ENCODE measurements at places on chromosomes 1 and 21.
A peak's percentile ranks its signal among the peaks of the same experiment; 100 is the strongest.

GRCh38 chr21:36849461-36850105, 116.9 kb downstream of the HLCS start:
- no peak for DNase-seq

GRCh38 chr21:17818186-17819113, 706 bp downstream of the C21orf91 start:
- DNase-seq: peak; percentile 17

DNA sequence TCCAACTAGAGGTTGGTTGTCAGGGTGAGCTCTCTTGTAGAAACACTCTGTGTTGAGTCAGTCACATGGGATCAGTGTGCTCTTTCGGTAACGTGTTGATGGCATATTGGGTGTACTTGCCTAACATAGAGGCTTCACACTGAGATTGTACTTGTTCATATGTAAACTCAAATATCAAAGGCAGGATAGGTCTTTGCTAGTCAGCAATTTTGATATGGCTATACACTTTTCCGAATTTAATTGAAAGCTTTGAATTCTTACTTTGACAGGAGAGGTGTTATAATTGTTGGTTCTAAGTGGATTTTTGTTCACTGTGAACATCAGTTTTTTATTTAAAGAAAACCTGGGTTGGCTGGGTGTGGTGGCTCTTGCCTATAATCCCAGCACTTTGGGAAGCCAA, 16.4 kb upstream of the TGFB2 start:
- no peak for DNase-seq

- DNase-seq: no peak
Observed at GRCh38 chr1:31912839-31913239, 25.3 kb downstream of the PTP4A2 start.

- no peak for DNase-seq
Observed at GRCh38 chr1:59413327-59413720, 116.4 kb downstream of the FGGY start.

DNA sequence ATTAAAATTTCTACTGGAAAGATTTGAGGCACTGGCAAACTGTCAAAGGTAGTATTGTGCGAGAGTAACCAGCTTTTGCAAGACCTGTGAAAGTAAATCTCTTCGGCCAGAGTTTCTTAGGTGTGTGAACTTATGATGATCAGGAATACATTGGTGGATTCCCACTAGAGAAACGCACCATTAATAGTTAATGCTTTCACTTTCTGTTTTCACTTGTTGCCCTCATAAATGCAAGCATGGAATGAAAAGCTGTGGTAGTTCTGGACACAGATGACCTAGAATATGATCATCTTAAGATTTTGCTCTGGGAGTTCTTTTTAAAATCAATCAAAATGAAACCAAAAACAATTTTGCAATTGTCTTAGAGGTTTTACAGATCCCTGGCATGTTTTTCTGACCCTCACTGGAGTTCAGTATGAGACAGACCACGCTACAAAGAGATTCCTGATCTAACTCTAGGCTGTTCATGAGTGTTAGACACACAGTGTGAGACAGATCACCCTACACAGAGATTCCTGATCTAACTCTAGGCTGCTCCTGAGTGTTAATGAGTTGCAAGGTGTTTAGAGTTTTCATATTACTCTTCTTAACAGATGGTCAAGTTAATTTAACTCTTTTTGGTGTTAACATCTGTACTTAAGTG, 98.8 kb downstream of the SDCCAG8 start:
- no peak for DNase-seq

DNA sequence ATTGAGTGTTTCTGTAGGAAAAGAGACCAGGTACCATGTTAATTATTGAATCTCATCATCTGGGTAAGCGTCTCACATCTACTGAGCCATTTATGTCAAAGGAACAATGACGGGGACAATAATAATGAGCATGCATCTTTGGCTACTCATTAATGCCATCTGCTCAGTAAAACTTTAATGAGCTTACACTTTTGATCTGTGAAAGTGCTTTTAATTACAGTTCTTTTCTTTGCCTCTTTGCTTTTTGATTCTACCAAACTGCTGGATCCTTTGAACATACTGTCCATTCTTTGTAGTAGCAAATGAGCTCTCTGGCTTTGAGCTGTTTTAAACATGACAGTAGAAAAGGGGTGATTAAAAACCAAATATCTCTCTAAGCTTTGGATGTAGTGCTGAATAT, 181.2 kb upstream of the IVNS1ABP start:
- no peak for DNase-seq

DNA sequence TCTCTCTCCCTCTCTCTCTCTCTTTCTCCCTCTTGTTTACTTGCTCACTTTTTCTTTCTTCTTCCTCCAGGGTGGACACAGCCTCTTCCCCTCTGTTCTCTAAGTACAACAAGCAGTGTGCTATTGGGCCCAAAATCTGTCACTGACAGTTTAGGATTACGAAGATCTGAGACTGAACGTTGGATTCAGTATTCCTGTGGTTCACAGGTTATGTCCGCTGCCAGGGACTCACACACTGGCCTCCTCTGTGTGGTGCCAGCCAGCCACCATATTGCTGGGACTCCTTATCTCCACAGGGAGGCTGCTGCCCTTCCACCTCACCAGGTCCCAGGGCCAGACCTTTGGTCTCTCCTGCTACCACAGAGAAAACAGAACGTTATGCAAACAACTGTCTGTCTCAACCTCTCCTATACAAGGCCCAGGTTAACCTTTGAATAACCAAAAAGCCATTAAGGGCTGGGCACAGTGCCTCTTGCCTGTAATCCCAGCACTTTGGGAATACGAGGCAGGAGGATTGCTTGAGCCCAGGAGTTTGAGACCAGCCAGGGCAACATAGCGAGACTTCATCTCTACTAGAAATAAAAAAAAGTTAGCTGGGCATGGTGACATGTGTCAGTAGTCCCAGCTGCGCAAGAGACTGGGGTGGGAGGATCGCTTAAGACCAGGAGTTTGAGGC, 171.9 kb upstream of the RAB4A start:
- no peak for DNase-seq

GRCh38 chr1:179925922-179926849, 28.4 kb upstream of the CEP350 start:
- DNase-seq: no peak

- no peak for DNase-seq
Observed at GRCh38 chr1:160656737-160657136, 9.9 kb upstream of the SLAMF1 start.

GRCh38 chr1:201682964-201683363, 144.0 kb downstream of the NAV1 start:
- DNase-seq: no peak

DNA sequence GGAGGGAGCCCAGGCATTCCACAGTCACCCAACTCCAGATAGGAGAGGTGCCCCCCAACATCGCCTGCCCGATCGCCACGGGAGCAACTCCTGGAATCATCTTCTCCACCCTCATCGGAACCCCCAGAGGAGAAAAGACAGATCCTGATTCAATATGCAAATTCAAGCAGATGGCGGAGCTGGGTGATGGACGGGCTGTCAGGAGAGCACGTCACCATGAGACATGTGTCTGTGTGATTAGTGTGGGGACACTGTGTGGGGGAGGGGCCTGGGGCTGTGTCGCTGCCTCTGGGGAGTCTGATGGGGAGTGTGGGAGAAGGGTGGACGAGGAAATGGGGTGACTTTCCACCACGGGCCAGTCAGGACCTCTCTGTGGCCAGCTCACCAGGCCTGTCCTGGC, 90.2 kb upstream of the CSF3R start:
- no peak for DNase-seq

GRCh38 chr1:61187352-61188086, 105.2 kb downstream of the NFIA start:
- no peak for DNase-seq

- no peak for DNase-seq
Observed at GRCh38 chr1:113452921-113453770, 62.8 kb downstream of the MAGI3 start.

DNA sequence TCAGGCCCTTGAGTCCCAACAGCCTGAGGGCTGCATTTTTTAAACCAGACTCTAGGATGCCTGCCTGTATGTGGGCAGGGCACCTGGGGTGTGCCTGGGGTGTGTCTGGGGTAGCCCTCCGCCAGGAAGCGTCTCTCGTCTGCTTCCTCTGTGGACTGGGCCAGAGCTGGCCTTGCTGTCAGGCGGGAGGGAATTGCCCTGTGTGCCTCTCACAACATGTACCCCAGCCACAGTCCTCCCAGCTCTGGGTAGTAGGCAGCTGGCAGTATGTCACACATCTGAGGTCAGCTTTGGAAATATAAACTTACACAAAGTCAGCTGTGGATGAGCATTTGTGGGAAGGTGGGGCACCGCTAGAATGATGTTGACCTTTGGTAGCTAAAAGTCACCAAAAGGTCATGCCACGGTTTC, 13.0 kb downstream of the TRAF5 start:
- no peak for DNase-seq

GRCh38 chr21:44765231-44766013, 36.2 kb downstream of the UBE2G2 start:
- no peak for DNase-seq

GRCh38 chr1:188877668-188878067, 1600.0 kb downstream of the BRINP3 start:
- no peak for DNase-seq

DNA sequence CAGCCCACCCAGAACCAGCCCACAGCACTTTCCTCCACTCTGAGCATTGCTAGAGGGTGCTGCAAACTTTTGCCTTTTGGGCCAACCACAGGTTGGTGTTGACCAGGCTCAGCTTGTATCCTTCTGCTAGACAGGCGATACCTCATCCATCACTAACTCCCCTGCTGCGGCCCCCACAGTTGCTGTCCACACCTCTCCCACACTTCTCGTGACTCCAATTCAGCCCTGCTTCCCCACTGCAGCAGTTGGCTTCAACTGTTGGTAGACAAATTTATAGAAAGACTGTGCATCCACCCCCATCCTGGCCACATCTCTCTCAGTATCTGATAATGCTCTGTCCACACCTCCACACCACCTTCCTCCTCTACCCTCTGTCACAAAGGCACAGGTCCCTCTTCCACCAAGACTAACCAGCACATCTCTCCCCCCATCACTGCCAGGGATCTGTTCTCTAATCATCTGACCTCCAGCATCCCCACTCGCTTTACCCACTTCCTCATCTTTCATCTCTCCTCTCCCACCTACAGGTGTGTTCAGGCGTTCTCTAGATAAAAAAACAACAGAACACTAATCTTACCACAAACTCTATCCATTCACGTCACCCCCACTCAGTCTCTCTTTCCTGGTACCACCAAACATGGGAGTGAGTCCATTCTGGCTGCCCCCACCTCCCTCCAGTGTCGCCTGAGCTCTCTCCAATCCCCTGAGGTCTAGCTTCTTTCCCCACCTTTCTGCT, 15.8 kb upstream of the SLC25A44 start:
- DNase-seq: no peak

DNA sequence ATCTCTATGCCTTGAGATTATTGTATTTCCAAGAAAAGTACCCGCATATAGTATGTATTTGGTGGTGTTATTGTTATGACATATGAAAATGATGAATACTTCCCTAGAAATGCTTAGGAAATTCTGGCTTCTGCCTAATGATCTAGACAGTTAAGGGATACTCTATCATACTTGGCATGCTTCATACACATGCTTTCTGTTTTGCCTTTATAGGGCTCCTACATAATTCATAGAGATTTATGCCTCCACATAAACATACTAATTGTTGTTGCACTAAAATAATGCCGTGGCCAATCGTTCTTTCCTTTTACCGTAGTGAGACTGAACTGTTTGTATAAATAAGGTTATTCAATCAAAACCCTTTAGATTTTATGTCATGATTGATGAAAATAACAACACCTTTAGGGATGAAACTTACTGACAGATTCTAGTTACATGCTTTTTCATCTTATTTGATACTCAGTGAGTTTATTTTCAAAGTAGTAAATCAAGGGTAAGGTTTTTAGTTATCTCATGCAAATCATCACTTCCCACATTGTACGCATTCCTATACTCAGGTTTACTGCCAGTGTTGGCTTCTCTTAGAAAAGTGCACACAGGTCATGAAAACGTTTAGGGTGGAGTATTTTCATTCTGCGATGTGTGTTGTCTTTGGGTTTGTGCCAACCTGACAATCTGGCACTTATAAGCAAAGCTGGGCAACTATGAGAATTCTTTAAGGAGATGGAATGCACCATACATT, 40.5 kb upstream of the SCYL3 start:
- DNase-seq: no peak

DNA sequence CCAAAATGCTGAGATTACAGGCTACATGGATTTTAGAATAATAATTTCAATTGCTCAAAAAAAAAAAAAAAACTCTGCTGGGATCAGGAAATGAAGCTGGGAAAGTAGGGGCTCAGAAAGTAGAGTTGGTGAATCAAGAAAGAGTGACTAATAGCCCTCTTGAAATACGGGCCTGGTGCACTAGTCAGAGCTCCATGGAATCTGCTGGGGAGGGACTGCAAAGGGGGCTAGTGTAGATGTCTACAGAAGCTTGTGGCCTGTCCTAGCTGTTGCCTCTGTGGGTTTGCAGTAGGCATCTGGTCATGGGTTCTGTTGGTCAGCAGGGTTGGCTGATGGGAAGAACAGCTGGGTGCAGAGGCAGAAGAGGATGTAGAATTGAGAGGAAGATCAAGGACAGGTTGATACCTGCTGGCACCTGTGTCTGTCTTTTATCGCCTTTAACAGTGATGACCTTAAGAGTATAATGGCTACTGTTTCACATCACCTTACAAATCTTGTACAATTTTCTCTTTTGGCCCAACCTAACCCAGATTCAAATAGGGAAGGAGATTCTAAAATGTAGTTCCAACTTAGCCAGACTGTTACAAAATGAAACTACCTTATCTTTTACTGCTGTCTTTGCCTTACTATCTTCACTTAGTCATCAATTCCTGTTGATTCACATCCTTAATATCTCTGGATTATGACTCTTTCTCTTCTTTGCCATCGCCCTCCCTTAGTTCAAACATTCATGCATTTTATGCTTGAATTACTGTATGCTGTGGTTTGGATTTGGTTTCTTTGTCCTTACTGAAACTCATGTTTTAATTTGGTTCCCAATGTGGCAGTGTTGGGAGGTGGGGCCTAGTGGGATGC, 126.2 kb downstream of the GIPC2 start:
- DNase-seq: no peak

DNA sequence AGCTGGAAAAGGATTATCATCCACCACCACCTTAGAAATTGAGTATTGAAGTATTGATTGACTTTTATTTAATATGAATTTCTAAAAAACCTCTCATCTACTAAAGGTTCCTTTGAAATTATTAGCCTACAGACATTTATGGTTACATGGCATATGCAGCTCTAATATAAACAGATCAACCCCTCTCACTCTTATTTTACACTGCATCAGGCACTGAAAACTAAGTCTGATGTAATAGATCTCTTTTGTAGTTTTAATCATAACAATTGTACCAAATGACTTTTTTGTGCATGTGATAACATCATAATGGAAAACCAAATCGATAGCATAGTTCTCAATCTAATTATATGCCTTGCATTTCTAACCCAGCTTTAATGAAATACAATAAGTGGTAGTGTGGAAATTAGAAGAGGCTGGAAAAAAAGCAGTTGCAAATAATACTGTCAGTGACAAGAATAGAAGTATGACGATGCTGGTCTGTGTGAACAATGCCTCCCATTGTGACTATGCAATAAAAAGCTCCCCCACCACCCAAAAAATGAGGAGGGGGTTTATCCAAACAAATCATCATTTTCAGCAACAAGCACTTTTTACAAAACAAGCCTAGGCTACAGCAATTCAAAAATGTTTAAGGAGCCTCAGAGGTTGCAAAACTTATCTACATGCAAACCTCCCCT, 426.5 kb upstream of the NFIA start:
- DNase-seq: no peak

- DNase-seq: no peak
Observed at GRCh38 chr1:1182491-1183220, 9.0 kb downstream of the TTLL10 start.

Measured in activated CD8-positive, alpha-beta memory T cell treated with anti-CD3 and anti-CD28 coated beads for 48 hours (primary cell).